ENCODE measurements at places on chromosomes 5 and 9.

- DNase-seq = no peak
These were observed 120.4 kb upstream of the OSMR start for GRCh38 chr5:38725371-38725865.

GRCh38 chr9:83630938-83631457 lies 8.1 kb downstream of the IDNK start:
- DNase-seq = no peak

DNA sequence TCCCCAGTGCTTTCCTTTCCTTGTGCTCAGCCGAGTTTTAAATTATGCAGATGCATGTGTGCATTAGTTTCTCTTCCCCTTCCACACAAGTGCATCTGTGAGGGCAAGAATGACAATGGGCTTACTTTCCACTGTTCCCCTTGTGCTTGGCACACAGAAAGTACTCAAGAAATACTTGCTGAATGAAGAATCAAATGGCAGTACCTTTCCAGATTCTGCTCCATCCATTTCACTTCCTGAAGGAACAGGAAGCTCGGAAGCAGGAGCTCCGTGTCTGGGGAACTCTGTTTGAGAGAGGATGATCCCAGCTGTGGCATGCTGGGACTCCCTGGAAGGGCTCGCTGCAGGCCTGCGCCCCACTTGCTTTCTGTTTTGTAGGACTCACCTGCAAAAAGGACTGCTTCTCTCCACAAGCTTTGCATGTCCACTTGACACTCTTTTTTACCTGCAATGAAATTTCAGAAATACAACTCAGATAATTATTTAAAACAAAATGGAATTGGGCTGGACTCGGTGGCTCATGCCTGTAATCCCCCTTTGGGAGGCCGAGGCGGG lies 5.5 kb downstream of the MRNIP start:
- no peak for DNase-seq

GRCh38 chr5:21711866-21712758 lies 1141.0 kb downstream of the CDH12 start:
- no peak for DNase-seq

DNA sequence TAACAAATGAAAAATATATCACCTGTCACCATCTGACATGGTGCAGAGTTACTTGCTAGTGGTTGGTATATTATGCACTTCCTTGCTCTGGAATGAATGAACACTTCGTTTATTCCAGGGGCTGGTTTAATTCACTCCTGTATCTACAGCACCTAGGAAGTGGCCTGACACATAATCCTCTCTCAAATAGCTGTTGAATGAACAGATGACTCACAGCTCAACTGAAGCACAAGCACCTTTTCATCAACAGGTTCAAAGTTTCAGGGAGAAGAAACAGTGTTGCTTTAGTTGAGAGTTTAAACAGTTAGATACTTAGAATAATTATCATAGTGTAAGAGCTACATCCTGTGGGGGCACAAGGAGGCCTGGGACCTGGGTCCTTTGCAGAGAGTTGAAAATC lies 135.0 kb upstream of the DAP start:
- no peak for DNase-seq

GRCh38 chr5:114418176-114419066 lies 56.6 kb downstream of the KCNN2 start:
- no peak for DNase-seq

- no peak for DNase-seq
These were observed 144.2 kb upstream of the SMARCA2 start for GRCh38 chr9:1870915-1871314.

GRCh38 chr9:88076286-88077070 lies 61.8 kb downstream of the SPATA31C2 start:
- no peak for DNase-seq

Data from CD4-positive, alpha-beta T cell treated with Interleukin-4 for 1 hour (primary cell).